ENCODE measurements at places on chromosomes 3 and 15. TPM values are rescaled to one million over a fixed set of nuclear protein-coding genes. Genes with fewer than 3 reads are reported as not detected.
A peak's percentile ranks its signal among the peaks of the same experiment; 100 is the strongest.

The GREM1 gene
- 0.49 TPM for polyA plus RNA-seq

The SRGAP3 gene
- polyA plus RNA-seq: 6.0 TPM

The SLC28A2 gene
- polyA plus RNA-seq: 0.10 TPM

- peak; percentile 42 for DNase-seq
These were observed 7.1 kb downstream of the SCAMP2 start for GRCh38 chr15:74866090-74866489.

DNA sequence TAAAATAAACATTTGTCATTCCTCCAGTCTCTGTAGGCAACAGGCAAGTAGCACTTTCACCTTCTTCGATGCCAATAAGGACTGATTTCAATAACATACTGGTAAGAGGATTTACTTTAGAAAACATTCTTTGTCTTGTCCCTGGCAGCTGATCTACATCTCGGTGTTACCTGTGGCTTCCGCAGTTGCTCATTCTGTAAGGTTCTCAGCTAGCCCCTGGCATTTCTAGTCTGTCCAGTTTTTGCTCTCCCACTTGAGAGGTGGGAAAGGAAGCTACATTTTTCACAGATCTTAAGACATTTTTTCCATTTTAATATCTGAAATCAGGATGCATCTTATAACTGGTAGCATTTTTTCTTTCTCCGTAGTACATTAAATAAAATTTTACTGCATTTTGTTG lies 19.7 kb upstream of the MAP6D1 start:
- DNase-seq: no peak

GRCh38 chr3:160403796-160404470 lies 4.5 kb downstream of the SMC4 start:
- peak; percentile 49 for DNase-seq

DNA sequence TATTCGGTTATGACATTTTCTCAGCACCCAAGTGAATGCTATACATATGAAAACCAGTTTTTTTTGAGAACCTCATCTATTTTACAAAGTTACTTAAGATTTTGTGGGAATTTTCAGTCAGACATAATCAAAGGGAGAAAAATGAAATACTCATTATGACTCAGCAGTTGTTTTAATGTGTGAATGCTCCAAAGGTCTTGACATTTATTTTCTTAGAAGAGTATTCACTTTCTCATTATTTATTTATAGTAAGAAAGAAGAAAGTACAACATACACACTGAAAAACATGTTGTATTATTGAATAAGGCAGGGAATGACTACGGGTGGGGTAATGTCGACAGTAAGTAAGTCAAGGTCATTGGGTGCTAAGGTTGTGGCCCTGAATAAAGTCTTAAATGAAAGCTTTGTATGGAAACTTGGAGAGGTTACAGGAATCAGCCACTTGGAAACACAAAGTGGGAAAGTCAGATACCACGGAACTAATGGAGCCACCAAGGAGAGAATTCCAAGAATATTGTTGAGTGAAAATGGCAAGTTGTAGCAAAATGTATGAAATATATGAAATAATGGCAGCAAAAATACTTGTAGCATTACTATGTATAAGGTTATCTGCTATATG lies 844.5 kb downstream of the TBL1XR1 start:
- no peak for DNase-seq

GRCh38 chr3:66554178-66554577 lies 53.4 kb upstream of the LRIG1 start:
- peak; percentile 54 for DNase-seq

The CCR9 gene
- 0.22 TPM for polyA plus RNA-seq

GRCh38 chr3:73808862-73809509 lies 184.2 kb upstream of the PDZRN3 start:
- peak; percentile 74 for DNase-seq

DNA sequence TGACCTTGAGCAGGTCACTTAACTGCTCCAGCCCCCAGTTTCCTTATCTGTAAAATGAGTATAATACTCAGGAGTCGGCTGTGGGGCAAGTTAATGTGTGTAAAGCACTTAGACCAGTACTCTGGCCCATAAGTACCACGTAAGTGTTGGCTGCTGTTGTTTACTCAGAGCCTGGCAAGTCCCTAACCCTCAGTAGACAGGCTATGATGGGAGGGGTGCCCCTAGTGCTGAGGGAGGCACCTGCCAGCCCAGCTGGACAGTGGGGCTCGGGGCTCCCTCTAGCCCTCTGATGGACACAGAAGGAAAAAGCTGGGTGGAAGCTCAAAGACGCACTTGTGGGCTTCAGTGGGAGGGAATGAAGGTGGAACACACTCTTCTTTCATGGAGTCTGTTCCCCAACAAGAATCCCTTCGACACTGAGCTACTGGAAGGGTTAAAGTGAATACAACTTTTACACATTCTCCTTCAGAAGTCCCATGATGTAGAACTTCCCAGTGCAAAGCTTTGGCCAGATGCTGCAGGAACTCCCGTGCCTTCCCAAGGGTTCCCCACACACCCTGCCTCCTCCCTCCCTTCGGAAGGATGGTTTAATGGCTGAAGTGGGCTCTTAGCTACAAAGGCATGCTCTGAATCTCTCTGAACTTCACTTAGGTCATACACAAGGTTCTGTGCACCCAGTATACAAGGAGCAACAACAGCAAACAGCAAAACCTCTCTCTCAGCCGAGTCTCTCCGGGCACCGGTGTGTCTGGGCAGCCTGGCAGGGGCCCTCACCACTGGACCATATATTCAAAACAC lies 25.4 kb downstream of the TMEM44 start:
- no peak for DNase-seq

DNA sequence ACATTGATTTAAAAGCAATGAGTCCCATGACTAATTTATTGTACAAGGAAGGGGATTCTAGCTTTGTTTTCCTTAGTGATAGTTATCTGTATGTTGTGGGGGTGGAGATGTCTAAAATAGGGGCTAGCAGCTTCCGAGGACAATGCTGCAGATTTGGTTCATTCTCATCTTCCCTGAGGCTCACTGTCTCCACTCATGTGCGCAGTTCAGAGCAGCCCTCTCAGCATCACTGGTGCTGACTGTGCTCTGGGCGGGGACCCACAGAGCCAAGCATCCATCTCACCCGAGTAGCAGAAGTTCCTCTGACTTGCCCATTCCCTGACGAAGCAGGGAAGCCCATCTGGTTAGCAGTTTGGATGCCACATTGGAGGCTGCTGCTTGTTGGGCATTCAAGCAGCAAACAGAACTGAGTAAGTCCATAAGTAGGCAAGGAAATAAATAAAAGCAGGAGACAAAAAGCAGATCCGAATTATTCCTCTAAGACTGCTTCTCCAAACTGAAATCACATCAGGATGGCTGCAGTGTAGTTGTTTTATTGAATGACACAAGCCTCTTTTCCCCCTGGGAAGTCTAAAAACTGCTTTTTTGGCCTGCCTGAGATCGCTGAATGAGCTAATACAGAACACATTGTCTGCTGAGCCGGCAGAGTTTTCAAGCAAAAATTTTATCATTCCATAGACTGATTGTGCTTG lies 27.5 kb downstream of the RARB start:
- peak; percentile 59 for DNase-seq

All from cardiac muscle cell (in vitro differentiated cells and primary cell).